ENCODE measurements at places on chromosomes 7 and 10.

DNA sequence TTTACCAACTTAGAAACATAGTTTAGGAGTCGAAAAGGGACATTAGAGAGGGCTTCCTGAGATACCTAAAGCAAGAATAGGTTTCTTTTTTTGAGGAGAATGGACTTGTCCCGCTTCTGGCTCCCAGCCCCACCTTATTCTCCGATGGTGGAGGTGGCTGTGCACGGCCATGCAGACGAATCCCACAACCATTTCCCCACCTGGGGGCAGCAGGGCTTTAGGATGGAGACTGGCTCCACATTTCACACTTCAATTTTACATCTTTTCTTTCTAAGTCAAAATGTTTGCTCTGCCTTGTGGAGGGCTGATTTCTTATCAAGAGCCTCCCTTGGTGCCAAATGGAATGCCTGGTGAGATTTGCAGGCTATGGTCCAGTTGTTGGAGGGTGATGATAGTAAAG, 118.5 kb downstream of the GLRX3 start:
- no peak for DNase-seq

- DNase-seq = no peak
Observed at GRCh38 chr10:103273041-103273441, 3.9 kb upstream of the INA start.

GRCh38 chr10:131996466-131997365, 15.0 kb upstream of the BNIP3 start:
- DNase-seq = no peak

- DNase-seq = no peak
Observed at GRCh38 chr7:107937531-107937930, 46.5 kb downstream of the DLD start.

DNA sequence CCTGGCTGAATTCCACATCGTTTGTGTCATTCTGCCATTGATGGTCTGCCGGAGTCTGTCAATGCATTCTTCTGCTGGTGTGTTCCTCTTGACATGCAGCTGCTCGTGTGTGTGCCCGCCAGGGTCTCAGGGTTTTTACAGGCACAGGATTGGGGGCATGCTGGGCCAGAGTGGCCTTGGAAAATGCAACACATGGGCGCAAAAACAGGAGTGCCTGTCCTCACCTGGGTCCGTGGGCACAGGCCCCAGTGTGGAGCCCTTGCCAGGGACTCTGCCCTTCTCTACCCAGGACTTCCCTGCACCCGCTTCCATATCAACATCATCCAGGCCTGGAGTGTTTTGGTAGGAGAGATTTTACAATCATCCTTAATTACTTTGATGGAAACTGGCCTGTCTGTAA, 340.7 kb downstream of the KIF20B start:
- DNase-seq = no peak

DNA sequence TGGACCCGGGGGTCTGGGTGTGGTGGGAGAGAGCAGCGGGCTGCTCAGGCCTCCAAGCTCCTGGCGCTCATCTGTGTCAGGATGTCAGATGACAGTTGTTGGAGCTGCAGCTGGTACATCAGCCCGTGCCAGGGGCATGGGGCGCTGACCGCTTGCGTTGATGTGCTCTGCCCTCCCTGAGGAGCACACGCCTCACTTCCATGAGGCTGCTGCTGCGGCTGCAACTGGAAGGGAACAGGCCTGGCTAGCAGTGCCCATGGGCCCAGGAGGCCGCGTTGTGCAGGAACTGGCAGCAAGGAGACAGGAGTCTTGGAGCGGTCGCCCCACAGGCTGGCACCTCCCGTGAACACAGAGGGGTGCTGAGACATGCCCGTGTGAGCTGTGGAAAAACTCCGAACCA, 361.3 kb upstream of the MKI67 start:
- DNase-seq = no peak

- DNase-seq = no peak
Observed at GRCh38 chr7:86913709-86914108, 145.7 kb downstream of the ELAPOR2 start.

DNA sequence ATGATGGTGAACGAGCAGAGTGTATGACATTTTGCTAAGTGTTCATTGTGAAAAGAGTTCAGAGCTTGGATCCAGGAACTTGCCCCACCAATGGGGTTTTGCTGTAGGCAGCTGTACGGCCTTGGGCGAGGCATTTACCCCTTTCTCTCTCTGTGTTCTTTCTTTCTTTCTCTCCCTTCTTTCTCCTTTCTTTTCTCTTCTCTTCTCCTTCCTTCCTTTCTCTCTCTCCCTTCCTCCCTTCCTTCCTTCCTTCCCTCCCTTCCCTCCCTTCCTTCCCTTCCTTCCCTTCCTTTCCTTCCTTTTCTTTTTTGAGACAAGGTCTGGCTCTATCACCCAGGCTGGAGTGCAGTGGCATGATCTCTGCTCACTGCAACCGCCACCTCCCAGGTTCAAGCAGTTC, 45.3 kb upstream of the KMT2C start:
- no peak for DNase-seq

GRCh38 chr7:4682621-4683042, 537 bp downstream of the FOXK1 start:
- DNase-seq = no peak

DNA sequence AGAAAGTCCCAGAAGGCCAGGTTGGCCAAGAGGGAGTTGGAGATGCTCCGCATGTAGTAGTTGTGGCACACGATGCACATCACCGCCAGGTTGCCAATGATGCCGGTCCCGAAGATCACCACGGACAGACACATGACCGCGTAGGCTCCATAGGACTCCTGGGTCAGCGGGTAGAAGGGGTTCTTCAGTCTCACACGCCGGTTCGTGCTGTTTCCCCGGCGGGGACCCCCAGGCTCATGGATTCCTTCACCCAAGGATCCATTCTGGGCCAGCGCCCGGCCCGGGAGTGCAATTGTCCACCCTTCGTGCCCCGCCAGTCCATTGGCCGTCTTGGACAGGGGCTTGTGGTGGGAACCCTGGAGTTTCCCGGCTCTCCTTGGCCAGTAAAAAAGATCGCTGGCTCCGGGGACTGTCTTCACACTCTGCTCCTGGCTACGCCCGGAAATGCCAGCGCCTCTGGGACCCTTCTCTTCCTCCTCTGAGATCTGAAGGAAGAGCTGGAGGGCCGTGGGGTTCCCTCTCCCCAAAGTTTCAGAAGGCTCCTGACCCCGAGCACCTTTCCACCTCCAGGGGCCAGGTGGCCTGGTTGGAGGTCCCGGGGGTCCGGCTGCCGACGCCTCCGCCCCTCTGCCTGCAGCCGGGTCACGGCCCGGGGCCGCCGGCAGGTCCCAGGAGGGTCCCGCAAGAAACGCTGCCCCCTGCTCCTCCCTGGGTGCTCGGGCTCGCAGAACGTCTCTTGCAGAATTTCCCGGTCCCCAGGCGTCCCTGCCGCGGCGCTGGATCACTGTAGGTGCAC, 1.3 kb downstream of the GPR37 start:
- DNase-seq = no peak

GRCh38 chr10:44249490-44249889, 135.4 kb downstream of the CXCL12 start:
- DNase-seq = no peak

DNA sequence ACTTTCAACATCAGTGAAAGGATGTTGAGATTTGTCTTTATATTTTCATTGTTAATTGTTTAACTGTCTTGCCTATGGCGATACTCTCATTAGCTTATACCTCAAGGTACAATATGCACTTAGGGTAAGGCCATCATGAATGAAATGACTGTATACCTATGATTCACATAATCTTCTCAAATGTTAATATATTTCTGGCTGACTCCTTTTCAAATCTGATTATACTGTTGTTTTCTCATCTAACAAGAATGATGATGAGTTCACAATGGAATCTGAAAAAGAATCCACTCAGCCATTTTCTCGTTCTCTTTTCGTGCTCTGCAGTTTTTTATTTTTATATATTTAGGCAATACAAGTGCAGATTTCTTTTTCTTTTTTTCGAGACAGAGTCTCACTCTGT, 159.1 kb downstream of the ARHGAP12 start:
- no peak for DNase-seq

- no peak for DNase-seq
Observed at GRCh38 chr10:96835899-96836298, 3.8 kb downstream of the LCOR start.

DNA sequence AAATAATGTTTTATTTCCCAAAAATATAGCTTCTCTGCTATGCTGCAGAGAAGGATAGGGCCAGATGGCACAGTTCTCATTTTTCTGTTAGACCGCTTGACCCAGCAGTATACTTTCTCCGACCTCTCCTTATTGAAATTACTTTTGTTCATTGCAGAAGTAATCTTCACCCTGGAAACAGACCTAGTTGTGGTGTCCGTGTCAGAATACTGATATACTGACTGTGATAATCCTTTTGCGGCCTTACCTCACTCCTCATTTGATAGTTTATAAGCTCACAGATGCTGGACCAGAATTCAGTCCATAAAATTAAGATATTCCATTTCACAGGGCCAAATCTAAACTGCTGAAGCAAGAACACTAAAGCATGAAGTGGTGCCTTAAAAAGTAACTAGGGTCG, 260.6 kb upstream of the DKK1 start:
- no peak for DNase-seq

DNA sequence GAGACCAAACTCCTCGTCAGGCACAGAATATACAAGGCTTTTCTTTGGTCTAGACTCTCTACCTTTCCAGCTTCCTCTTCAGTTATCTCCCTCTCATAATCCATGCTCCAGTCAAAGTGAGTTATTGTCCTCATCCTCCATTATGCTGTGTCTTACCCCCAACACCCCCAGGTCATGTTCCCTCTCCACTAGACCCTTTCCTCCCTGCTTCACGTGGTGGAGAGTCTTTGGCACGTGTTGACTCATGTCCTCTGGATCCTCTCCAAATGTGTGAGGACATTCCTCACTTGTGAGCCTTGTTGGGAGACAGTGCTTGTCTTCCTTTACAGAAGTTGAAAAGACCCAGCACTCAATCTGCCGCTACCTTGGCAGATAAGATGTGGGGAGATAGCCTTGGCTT, 36.0 kb upstream of the DLD start:
- no peak for DNase-seq

DNA sequence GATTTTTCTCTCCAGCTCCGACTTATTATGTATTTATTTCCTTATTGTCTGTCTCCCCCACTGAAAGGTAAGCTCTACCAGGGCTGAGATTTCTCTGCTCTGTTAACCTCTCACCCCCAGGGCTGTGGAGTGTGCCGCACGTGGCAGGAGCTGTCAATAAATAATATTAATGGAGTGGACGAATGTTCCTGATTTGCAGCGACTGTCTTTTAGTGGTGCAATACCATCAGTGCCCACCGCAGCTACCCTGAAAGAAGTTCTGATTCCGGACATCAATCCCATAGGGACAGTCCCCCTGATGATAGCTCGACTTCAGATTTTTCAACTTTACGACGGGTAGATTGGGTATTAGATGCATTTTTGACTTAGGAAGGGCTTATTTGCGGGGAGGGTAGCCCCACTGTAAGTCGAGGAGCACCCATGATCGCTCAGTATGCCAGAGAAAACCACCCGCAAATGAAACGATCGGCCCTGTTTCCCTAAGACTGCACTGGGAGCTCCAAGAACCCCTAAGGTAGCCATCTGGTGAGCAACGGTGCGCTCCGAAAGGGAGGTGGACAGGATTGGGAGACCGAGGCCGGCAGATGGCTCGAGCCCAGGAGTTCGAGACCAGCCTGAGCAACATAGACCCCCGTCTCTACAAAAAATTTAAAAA, 986 bp upstream of the PPP2R2D start:
- no peak for DNase-seq

GRCh38 chr10:113897693-113898618, 43.5 kb downstream of the NHLRC2 start:
- no peak for DNase-seq

- no peak for DNase-seq
Observed at GRCh38 chr7:64653721-64654401, 12.1 kb upstream of the ZNF107 start.

DNA sequence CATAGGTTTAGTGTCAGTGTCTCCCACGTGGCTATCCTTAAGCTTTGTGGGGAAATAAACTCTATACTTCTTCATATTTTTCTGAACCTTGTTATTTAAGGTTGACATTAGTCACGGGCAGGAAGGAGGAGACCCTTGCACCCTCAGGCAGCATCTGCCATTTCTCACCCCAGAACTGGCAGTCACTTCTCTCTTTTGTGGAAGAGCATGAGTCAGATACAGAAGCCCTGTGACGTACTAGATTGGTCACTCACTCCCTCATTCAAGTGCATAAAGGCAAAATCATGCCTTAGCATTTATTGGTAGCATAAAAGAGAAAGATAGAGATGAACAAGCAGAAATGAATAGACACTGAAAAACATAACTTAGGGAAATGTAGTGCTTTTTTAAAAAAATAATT, 206.0 kb upstream of the MDFIC start:
- no peak for DNase-seq

- DNase-seq = no peak
Observed at GRCh38 chr7:96931891-96932290, 73.5 kb upstream of the DLX6 start.

- DNase-seq = no peak
Observed at GRCh38 chr10:133045556-133046389, 42.0 kb upstream of the ADGRA1 start.

GRCh38 chr7:48458701-48459524, 287.7 kb downstream of the ABCA13 start:
- DNase-seq = no peak

DNA sequence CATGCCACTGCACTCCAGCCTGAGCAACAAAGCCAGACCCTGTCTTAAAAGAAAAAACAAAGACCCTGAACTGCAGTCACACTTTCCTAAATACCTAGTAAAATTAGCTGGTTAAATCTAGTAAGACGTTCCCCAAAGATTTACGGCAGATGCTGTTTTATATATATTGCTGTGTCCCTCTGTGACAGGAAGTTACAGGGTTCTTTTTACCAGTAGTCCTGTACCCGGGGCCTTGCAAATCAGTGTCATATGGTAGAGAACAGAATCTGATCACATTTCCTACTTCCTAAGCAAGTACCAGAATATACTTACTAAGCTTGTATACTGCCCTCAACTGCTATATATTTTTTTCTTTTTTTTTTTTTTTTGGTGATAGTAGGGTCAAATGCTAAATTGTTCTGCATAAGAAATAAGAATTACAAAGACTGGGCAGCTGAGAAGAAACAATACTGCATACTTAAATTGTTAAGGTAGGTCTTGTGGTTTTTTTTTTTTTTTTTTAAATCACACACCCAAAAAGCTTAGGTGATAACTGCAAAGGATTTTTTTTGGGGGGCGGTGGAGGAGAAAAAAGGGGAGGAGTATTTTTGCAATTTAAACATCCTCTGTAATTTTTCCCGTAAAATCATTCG, 27.3 kb upstream of the KMT2E start:
- no peak for DNase-seq

DNA sequence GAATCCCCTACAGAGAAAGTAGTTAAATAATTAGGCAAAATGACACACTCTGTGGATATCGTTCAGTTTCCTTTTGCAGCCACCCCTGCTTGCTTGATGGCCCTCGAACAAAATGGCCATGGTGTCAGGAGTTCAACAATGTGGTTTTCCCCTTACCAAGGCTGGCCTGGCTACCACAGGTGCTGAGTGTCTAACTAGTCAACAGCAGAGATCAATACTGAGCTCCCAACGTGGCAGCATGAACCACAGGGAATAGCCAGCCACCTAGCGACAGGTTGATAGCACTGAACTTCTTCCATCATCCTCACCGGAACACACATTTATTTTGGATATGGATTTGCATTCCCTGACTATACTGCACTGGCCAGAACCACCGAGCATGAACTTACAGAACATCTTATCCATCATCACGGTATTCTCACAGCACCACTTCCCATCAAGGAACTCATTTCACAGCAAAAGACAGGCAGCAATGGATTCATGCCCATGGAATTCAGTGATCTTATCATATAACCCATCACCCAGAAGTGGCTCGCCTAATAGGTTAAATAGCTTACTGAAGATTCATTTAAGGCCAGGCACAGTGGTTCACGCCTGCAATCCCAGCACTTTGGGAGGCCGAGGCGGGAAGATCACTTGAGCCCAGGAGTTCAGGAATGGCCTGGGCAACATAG, 6.3 kb downstream of the C10orf67 start:
- DNase-seq = no peak

All from activated CD4-positive, CD25-positive, alpha-beta regulatory T cell (primary cell).